ENCODE measurements at places on chromosomes 3 and 15.

DNA sequence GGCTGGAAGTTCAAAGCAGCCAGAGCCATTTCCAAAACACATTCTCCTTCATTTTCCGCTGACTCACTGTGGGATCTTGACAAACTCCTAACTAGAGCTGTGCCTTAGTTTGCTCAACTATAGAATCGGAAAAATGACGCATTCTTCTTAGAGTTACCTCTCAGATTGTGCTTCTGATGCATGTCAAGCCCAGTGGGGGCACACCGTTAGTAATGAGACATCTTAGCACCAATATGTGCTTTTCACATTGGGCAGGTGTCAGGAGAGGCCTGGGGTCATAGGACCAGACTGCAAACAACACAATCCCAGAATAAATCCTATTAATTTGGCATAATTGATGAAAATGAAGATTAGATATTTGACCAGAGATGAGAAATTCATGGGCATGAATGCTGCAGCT, 71.3 kb upstream of the UBE3A start:
- no peak for DNase-seq

- DNase-seq, result no peak
Observed at GRCh38 chr3:37324850-37325321, 150.5 kb upstream of the LRRFIP2 start.

DNA sequence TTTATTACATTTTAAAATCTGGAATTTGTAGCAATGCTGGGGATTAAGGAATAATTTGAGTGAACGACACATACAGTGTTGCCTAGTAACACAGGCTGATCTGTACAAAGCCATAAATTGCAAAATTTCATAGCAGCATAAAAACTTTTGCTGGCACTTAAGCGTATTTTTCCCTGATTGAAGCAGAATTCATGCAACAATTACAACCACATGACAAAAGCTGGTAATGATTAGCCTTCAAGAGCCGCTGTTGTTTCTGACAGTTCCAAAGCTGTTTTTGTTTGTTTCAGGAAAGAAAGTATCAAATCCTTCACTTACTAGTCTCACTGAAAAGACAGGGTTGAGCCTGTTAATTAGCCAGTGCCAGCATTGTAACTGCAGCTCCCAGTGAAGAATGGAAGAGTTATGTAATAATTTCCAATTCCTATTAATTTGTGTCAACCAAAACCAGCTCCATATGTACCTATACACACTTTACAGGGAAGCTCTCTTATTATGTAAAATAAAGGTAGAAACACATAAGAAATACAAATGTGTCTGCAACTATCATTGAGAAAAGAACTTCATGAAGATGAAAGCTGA, 60.7 kb downstream of the AGTR1 start:
- DNase-seq, result no peak

- no peak for DNase-seq
Observed at GRCh38 chr3:140898340-140899180, 43.1 kb upstream of the SLC25A36 start.

- no peak for DNase-seq
Observed at GRCh38 chr3:135633078-135633477, 332.4 kb upstream of the PPP2R3A start.

- DNase-seq, result no peak
Observed at GRCh38 chr15:51224428-51224827, 114.0 kb downstream of the CYP19A1 start.

GRCh38 chr3:95971573-95971972, 842.8 kb upstream of the EPHA6 start:
- no peak for DNase-seq

GRCh38 chr3:111956995-111957734, 21.7 kb upstream of the ABHD10 start:
- no peak for DNase-seq

- no peak for DNase-seq
Observed at GRCh38 chr3:52333869-52334557, 17.9 kb downstream of the DNAH1 start.

GRCh38 chr15:76259392-76259791, 51.9 kb downstream of the ETFA start:
- no peak for DNase-seq

GRCh38 chr3:66673293-66673692, 172.5 kb upstream of the LRIG1 start:
- no peak for DNase-seq

GRCh38 chr3:122247087-122247824, 63.8 kb downstream of the CASR start:
- no peak for DNase-seq

All from hypothalamus (tissue), 51 donors.